Thoracic aorta (tissue), 2 donors: ENCODE measurements at places on chromosomes 11 and 22. TPM values are rescaled to one million over a fixed set of nuclear protein-coding genes. Genes with fewer than 3 reads are reported as not detected.

Gene SLC25A45
- total RNA-seq = 19.0 TPM

DNA sequence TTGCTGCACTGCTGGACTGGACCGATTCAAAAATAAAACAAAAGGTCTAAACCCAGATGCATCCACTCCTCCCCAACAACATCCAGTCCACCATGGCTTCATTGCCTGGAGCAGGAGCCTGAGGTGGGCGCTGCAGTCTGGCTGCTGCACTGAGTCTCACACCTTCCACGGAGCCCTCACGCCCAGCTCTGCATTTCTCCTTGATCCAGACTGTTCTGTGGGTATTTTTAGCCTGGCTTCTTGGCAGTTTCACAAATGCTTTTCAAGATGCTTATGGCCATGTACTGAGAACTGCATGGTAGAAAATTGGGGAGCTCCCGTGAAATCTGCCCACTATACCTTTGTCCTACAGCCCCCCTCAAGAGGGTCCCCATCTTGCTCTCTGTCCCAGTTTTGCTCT, 53.3 kb upstream of the JAM3 start:
- DNase-seq = no peak

DNA sequence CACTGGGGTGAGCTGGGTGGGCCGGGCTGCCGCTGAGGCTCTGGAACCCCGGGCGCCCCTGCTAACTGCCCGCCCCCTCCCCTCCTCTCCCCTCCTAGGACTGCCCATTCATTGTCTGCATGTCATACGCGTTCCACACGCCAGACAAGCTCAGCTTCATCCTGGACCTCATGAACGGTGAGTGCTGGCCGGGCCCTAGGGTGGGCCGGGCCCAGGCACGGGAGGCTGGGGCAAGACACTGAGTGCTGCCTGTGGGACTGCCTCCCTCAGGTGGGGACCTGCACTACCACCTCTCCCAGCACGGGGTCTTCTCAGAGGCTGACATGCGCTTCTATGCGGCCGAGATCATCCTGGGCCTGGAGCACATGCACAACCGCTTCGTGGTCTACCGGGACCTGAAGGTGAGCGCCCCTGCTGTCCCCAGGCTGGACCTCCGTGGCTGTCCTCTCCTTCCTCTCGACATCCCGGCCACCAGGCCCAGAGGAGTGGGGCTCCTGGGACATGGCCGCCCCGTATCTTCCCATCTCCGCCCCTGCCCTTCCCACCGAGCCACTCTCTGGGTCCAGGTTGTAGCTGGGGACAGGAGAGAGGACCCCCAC, 7.5 kb upstream of the ANKRD13D start:
- no peak for DNase-seq

DNA sequence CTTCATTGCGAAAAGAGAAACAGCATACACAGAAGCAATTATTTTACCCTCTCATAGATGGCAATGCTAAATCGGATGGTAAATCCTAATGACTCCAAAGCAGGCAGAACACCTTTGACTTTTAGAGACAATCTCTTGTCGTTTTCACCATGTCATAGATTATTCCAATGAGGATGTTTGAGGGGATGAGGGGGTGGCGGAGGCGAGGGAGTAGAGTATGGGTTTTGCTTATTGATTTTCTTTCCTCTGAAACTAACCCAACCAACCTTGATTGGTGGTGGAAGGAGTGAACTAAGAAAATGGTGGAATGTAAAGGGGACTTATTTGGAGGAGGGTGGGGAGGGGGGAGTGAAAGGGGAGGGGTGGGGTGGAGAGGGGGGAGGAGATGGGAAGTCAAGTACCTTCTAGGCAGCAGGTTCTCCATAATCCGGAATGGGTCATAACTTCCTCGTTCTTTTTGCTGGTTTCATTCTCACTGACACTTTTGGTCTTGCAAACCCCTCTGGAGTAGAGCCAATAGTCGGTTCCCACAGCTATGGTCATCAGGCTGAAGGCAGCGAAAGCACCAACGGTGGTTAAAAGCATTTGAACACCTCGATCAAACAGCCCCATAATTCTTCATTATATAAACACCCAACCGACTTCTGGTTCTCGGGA, 1.5 kb downstream of the CACNG2 start:
- DNase-seq = no peak

Gene C11orf21
- total RNA-seq = 4.3 TPM

- DNase-seq = no peak
Measured at GRCh38 chr22:39931251-39931650, 28.9 kb upstream of the TMA7B start.

DNA sequence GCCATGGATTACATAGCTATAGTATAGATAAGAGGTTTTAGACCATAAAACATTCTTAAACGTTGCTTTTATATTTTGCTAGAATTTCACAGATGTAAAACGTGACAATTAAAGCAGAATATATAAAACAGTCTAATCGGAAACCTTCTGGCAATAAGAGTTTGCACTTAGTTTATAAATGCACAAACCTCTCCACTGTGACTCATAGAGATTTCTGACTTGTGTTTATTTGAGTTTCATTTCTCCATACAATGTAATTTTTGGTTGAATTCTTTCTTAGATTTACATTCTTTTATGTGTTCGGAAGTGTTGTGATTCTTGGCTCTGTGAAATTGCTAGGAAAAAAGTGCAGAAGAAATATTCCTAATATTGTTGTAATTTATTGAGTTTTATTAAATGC, 288.7 kb upstream of the CTSC start:
- no peak for DNase-seq

DNA sequence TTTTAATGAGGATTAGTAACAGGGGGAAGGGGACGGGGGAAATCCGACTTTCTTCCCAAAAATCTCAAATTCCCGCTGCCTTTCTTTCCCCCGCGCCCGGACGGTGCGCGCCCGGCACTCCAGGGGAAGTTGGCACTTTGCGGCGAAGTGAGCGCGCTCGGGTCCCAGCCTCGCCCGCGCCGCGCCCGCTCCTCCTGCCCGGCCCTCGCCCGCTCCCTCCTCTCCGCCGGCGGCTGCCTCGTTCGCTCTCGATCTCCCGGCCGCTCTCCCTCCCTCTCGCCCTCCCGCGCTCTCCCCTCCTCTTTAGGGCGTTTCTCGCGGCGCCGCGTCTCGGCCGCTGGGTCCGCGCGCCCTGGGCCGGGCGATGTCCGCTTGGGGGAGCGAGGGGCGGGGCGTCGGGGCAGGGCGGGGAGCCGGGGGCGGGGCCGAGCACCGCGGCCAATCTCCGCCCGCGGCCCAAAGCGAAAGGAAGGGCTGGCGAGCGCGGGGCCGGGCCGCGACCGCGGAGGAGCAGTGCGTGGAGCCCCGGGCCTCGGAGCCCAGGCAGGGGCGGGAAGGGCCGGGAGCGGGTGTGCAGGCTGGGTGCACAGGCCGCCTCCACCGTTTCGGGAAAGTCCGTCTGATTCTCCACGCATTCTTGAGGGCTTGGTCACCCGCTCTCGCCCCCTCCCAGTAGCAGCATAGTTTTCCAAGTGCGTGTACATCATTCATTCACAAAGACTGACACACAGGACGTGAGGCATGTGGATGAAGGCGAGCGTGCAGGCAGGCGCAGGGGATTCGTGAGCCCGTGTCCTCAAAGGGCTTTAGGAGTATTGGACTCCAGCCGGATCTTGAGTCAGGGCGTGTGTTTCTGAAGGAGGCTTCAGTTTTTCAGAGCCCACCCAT, 65.1 kb downstream of the ETS1 start:
- DNase-seq = peak; percentile 79

Gene PGA4
- total RNA-seq = 4.7 TPM

Gene SLC7A4
- total RNA-seq = not detected

Gene SMIM35
- total RNA-seq = not detected

DNA sequence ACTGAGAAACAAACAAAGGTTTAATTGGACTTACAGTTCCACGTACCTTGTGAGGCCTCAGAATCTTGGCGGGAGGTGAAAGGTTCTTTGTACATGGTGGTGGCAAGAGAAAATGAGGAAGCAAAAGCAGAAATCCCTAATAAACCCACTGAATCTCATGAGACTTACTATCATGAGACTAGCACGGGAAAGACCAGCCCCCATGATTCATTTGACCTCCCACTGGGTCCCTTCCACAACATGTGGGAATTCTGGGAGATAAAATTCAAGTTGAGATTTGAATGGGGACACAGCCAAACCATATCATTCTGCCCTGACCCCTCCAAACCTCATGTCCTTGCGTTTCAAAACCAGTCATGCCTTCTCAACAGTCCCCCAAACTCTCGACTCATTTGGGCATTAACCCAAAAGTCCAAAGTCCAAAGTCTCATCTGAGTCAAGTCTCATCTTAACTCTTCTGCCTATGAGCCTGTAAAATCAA, 617.4 kb downstream of the CNTN5 start:
- DNase-seq = no peak

Gene ATM
- total RNA-seq = 70.4 TPM

DNA sequence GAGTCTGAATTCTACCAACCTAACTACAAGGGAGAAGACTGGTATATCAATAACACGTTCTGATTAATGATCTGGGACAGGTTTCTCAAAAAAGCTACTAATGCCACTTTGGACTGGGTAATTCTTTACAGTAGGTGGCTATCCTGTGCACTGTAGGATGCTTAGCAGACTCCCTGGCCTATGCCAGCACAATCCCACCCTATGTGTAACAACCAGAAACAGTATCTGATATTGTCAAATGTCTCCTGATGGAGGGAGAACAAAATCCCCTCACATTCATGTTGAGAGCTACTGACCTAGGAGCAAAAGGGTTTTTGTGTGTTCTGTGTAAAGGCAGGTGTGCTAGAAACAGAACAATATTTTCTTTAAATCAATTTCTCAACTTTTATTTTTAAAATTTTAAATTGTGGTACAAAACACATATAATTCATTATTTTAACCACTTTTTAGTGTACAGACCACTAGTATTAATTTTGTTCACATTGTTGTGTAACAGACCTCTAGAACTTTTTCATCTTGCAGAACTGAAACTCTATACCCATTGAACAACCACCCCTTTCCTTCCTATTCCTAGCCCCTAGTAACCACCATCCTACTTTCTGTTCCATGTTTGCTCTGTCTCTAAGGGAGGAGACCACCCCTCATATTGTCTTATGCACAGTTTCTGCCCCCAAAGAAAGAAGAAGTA, 2.1 kb upstream of the MS4A6A start:
- no peak for DNase-seq

Gene OR6T1
- total RNA-seq = not detected

Gene IL10RA
- total RNA-seq = 72.6 TPM

Gene UBQLN3
- total RNA-seq = 1.5 TPM

DNA sequence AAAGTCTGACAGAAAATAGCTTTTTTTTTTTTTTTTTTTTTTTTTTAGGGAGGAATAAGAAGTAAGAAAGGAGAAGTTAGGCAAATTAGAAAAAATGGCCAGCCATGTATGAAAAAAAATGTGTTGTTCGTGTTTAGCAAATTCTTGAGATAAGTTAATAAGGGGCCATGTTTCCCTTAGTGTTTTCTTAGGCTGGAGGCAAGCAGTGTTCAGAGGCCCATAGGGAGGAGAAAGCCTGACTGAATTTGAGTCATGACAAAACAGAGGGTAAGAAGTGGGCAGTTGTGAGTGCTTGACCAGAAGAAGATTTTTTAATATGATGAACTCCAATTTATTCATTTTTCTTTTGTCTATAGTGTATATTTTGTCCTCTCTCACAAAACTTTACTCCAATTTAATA, 766.4 kb downstream of the FAM181B start:
- no peak for DNase-seq

DNA sequence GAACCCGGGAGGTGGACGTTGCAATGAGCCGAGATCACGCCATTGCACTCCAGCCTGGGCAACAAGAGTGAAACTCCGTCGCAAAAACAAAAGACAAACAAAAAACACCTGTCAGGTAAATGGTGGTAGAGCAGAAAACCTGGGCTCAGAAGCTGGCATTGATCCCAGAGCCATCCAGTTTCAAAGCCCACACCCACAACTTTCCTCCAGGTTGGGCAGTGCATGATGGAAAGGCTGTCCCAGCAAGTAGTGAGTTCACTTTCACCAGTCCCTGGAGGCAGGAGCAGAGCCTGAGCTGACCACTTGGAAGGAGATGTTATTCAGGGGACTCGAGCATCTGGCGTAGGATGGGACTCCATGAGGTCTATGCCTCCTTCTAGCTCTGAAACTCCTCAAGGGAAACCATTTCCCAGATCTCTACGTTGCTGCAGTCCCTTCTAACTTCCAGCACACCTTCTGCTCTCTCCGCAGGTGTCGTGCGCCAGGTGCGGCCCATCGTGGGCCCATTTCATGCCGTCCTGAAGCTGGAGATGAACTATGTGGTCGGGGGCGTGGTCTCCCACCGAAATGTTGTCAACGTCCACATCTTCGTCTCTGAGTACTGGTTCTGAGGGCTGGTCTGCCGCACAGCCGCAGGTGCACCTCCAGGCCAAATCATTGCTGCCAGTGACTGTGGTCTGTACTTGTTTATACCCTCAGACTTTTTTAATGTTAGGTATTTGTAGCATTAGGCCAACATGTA, 71.6 kb upstream of the ATXN10 start:
- no peak for DNase-seq

DNA sequence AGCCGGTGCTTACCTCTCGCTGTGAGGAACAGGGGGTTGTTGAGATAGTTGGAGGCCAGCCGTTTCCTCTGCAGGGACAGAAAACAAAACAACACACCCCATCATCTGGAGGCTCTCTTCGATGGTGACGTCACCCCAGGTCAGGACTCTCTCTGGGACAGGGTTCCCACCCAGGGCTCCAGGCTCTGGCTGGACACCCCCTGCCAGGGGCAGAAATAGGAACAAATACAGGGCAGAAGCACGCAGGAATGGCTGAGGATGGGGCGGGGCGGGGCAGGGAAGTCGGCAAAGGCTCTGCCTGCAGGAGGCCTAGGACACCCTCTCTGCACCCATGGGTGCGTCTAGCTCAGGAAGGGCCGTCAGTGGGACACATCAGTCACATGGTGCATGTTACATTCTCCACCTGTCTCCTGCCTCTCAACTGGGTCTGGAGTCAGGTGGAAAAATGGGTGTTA, 118.5 kb downstream of the PHF21B start:
- DNase-seq = no peak

DNA sequence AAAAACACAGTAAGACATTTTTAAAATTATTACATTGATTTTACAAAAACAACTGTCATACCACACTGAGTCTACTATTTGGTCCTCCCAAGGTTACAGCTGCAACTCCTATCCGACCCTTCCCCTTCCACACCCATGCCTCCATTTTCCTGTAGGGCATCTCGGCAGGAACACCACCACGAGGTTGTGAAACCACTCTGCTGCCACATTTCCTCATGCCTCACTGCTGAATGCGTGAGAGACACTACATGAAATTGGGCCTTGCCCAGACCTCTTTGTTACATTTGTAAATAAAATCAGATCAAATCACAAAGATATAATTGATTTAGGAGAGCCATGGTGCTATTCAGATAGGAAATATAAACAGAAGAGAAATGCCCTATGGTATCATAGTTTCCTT, 2.0 kb downstream of the ARHGAP32 start:
- no peak for DNase-seq
